Glutamatergic neuron (in vitro differentiated cells): ENCODE measurements at places on chromosomes 7 and 10. TPM values are rescaled to one million over a fixed set of nuclear protein-coding genes. Genes with fewer than 3 reads are reported as not detected.

DNA sequence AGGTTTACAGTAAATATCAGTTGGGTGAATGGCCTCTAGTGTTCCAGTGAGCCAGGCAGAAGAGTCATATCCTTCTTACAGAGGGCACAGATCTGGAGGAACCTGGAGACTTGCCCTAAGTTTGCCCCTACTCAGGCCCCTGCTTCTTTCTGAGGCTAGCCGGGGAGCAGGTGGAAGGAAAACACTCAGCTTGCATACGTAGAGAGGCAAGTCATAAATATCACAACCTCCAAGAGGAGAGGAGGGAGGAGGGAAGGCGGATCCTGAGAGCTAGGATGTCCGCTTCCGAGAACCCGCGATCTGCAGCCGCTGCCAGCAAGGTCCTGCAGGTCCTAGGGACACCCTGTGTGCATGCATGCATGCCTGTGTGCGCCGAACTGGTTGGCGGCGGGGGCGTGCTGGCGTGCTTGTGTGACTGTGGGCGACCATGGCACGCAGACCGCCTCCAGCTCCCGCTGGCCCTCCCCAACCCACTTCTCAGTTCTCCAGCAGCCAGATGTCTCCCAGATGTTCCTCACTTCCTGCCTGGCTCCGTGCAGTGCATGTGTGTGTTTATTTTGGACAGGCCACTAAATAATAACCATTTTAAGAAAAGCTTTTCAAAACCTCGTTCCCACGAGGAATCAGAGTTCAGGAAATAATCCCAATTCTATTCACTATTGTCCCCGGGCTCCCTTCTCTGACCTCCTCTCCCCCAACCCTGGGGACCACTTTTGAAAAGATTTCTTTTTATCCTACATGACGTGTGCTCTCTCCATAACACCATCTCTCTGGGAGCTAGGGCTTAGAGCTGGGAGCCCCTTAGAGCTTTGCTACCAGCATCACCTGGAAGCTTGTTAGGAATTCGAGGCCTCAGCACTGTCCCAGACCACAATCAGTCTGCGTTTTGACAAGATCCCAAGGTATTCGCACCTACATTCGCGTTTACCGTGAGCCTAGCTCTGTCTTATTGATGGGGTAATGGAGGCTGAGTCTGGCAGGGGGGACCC is 32.4 kb downstream of the UNC5B start:
- DNase-seq, result no peak
- H3K36me3 ChIP-seq, result no peaks in the 10 kb centered on the region
- no peak overlapping the region for H3K27ac ChIP-seq
- H3K27me3 ChIP-seq, result peaks cover 9% of the 10 kb centered on the region
- H3K4me3 ChIP-seq, result no peak overlapping the region
- peaks cover 32% of the 10 kb centered on the region for H3K4me1 ChIP-seq

DNA sequence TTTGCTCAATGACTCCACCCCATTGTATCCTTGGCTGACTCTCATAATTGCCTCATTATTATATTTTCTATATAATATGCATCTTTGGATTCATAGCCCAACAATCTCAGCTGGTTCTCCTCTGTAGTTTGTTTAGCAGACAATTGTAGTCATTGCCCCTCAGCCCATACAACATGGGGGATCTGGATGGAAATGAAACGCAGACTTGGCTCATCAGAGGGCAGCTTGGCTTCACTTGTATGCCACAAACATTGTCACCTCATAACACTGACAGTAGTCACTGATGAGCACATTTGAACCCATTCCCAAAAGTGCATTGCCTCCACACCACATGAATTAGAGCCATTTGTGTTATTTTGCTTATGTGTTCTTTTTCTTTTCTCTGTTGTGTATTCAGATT is 963.8 kb downstream of the LRMDA start:
- DNase-seq, result no peak
- H3K4me1 ChIP-seq, result peaks cover 9% of the 10 kb centered on the region
- no peaks in the 10 kb centered on the region for H3K27me3 ChIP-seq
- H3K36me3 ChIP-seq, result no peaks in the 10 kb centered on the region
- no peak overlapping the region for H3K27ac ChIP-seq

The KCNMA1 gene
- 3.2 TPM for total RNA-seq

The JAKMIP3 gene
- 0.44 TPM for total RNA-seq

The HTRA1 gene
- 1.4 TPM for total RNA-seq

DNA sequence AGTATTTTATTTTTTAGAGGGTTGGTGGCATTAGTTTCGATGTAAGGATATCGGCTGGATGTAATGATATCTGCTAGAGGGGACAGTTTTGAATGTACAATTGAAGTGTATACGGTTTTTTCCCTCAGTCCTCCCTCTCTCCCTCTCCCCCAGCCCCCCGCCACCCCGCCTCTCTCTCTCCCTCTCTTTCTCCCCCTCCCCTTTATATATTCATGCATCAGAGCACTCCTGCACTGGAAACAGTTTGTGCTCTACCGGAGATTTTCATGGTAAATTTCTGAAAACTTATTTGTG is 1.6 kb downstream of the GLCCI1 start:
- no peaks in the 10 kb centered on the region for H3K36me3 ChIP-seq
- peaks cover 3% of the 10 kb centered on the region for H3K27me3 ChIP-seq
- H3K4me3 ChIP-seq, result no peak overlapping the region
- DNase-seq, result peak; percentile 50

The GDF2 gene
- not detected for total RNA-seq

DNA sequence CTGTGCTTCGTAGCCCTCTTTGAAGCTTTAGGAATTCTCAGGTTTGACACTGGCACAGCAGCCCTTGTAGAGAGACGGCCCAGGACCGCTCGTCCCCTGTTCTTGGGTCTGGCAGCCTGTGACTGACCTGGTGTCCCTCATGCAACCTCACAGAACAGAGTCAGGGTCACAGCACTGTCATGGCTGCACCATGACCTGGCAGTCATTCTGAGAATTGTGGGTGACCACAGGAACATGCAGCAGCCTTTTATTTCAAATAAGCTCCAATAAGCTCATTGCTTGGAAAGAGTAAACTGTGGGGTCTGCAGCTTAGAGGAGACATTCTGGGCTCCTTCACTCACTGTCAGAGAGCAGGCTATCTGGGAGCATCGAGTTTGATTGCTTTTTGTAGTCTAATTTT is 42.5 kb downstream of the MYO1G start:
- H3K4me1 ChIP-seq, result no peaks in the 10 kb centered on the region
- no peaks in the 10 kb centered on the region for H3K36me3 ChIP-seq
- DNase-seq, result no peak
- H3K27me3 ChIP-seq, result no peaks in the 10 kb centered on the region

DNA sequence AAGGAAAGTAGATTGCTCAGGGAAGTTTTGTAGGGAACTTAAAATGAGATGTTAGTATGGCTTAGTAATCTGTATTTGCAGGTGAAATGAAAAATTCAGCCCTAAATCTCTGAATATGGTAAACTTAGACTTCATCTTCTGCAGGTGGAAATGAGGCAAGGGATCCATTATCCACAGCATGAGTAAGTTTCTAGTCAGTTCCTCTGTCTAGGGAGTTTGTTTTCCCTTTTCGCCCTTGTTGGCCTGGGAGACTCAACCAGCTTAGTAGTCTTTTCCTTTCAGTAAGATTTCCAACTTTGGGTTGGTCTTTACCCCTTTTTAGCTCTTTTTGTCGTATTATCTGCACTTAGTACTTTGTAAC is 65.6 kb downstream of the ZEB1 start:
- peaks cover 10% of the 10 kb centered on the region for H3K4me1 ChIP-seq
- H3K4me3 ChIP-seq, result no peak overlapping the region
- H3K27me3 ChIP-seq, result no peaks in the 10 kb centered on the region
- DNase-seq, result no peak
- no peaks in the 10 kb centered on the region for H3K36me3 ChIP-seq

The APBB1IP gene
- not detected for total RNA-seq

The ZNF722 gene
- not detected for total RNA-seq

The FKBP6 gene
- total RNA-seq, result not detected
